ENCODE measurements at places on chromosomes 6 and 20.

DNA sequence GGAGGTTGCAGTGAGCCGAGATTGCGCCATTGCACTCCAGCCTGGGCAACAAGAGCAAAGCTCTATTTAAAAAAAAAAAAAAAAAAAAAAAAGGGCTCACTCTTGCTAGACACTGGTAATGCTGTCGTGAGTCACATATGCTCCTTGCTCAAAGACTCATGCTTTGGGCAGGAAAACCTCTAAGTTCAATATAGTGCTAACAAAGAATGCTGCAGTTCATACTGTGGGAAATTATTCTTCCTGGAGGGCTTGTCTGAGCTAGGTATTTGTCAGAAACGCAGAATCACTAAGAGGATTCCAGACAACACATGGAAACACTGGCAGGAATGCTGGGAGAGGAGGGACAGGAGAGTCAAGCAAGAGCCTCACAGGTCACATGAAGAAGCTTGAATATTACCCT is 2.3 kb upstream of the LYRM2 start:
- DNase-seq, result no peak

DNA sequence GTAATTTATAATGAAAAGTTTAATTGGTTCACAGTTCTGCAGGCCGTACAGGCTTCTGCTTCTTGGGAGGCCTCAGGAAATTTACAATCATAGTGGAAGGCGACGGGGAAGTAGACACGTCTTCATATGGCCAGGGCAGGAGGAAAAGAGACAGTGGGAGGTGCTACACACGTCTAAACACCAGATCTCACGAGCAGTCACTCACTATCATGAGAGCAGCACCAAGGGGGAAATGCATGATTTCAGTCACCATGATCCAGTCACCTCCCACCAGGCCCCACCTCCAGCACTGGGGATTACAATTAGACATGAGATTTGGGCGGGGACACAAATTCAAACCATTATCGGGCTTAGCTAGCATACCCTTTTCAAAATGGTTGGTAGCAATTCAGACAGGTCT is 41.2 kb downstream of the EIF2S2 start:
- DNase-seq, result no peak

- no peak for DNase-seq
Observed at GRCh38 chr20:37282556-37282955, 6.9 kb upstream of the MANBAL start.

- no peak for DNase-seq
Observed at GRCh38 chr6:123655521-123656306, 19.0 kb upstream of the TRDN start.

DNA sequence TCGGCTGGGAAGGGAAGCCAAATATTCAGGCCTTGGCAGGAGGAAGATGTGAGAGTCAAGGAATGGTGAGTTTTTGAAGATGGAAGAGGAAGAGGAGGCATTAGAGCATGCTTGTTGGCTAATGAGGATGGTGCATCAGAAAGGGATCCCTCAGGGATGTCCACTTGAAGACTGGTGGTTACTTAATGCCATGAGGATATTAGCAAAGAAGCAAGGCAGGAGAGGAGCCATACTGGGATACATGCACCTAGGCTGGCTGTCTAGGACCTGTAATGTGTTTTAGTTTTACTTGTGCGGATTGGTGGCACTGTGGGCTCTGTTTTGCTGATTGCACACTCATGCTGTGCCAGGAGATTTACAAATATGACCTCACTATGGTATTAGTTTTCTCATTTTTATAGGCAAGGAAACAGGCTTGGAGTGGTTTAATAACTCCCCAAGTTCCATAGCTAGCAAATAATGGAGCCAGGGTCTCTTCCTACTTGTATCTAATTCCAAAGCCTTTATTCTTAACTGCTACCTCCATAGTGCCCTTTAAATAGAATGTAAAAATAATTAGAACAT is 37.8 kb downstream of the NCOA7 start:
- DNase-seq, result no peak

DNA sequence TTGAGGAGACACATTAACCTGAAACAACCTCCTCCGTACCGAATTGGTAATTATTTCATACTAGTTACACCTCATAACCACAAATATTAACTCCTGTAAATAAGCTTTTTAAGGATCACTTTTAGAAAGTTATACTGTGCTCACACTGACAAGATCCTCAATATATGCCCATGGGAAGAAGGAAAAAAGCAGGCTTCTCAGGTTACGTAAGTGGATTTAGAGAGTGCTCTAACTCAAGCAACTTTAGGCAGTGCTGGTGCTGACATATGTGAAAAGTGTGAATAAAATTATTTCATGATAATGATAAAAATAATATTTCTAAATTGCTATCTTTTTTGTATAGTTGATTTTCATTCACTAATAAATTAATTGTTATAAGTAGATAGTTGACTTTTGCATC is 76.1 kb downstream of the PRKN start:
- DNase-seq, result no peak

GRCh38 chr6:144158133-144158532 is 7.8 kb downstream of the STX11 start:
- DNase-seq, result peak; percentile 93
